ENCODE measurements at places on chromosomes 13 and 19.
A peak's percentile ranks its signal among the peaks of the same experiment; 100 is the strongest.

GRCh38 chr19:6215701-6216235, 64.0 kb downstream of the MLLT1 start:
- DNase-seq = no peak

- DNase-seq = no peak
Measured at GRCh38 chr13:64884976-64885375, 2345.2 kb downstream of the PCDH9 start.

GRCh38 chr13:81577601-81578195, 1236.8 kb upstream of the SPRY2 start:
- DNase-seq = no peak

- DNase-seq = no peak
Measured at GRCh38 chr19:18100710-18101109, 3.1 kb downstream of the MAST3 start.

GRCh38 chr19:35986664-35987570, 8.1 kb upstream of the SDHAF1 start:
- no peak for DNase-seq

DNA sequence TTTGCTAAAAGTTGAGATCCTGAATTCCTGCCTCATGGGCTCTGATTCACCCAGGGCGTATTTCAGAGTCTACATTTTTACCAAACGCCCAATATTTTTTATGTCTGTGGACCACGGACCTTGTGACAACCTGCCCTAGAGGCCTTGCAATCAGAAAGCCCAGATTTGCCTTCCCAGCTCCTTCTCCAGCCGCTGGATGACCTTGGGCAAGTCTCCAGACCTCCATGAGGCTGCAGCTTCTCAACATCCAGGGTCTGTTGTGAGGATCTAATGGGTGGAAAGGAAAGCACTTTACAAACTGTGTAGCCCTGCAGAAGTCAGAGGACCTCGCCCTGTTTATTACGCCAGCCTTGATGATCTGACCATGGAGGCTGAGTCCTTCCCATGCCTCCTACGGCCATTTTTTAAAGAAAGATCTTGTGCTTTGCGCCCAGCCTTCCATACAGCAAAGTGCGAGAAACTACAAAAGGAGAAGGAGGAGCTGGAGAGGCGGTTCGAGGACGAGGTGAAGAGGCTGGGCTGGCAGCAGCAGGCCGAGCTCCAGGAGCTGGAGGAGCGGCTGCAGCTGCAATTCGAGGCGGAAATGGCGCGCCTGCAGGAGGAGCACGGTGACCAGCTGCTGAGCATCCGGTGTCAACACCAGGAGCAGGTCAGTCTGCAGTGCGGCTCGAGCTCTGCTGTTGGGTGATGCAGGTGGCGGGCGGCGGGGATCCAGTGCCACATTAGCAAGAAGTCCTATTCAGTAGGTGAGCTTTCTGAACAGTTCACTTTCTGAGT, 115.6 kb downstream of the SLC7A1 start:
- no peak for DNase-seq

GRCh38 chr13:36912369-36912768, 7.7 kb downstream of the SMAD9 start:
- no peak for DNase-seq

- no peak for DNase-seq
Measured at GRCh38 chr19:15684828-15685227, 11.9 kb downstream of the CYP4F12 start.

DNA sequence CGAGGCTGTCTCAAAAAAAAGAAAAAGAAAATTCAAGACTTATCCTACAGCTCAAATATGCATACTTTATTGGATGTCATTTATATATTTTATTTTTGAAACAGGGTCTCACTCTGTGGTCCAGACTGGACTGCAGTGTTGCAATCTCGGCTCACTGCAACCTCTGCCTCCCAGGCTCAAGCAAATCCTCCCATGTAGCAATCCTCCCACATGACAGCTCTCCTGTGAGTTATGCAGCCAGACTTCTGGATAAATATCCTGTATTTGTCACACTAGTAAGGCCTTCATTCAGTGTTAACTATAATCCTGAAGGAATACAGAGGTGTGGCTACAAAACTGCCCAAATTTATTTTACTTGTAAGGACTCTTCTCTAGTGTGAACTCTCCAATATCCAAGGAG, 7.2 kb downstream of the ZNF552 start:
- no peak for DNase-seq

- DNase-seq = no peak
Measured at GRCh38 chr19:47183601-47184000, 47.4 kb downstream of the BBC3 start.

DNA sequence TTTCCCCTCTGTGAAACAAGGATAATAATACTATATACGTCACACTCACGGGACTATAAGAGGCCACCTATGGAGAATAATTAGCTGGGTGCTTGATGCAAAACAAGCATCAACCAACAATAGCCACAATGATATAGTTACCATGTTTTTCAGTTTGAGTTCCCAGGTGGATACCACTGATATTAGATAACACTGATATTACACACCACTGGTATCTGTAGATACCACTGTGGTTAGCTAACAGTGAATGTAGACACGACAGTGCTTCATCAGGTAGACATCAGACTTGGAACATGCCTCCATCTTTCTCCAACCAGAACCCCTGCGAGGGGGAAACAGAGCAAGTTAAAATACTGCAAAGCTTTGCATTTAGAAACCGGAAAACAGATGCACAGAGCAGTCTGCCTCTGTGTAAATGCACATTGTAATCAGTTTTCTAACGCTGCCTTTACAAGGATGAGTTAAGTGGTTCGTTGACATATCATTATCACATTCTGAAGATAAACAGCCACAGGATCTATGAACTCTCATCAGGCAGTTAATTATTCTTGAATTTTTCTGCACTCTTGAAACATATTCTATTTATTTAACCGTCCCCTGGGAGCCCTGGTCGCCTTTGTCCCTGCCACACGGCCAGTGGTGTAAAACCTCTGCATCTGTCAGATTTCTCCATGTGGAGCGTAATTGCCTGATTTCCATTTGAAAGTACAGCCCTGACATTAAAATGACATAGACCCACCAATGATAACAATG, 80.7 kb downstream of the RNASEH2B start:
- DNase-seq = no peak

GRCh38 chr19:42606660-42607351, 12.1 kb upstream of the CEACAM8 start:
- peak; percentile 60 for DNase-seq

GRCh38 chr19:42325896-42326771, 699 bp downstream of the MEGF8 start:
- peak; percentile 4 for DNase-seq

All from CD4-positive, alpha-beta T cell (primary cell).